CD4-positive, alpha-beta T cell treated with Interleukin-2 at 100 ng/mL for 4 hours (primary cell): ENCODE measurements at places on chromosomes 11 and 22.

DNA sequence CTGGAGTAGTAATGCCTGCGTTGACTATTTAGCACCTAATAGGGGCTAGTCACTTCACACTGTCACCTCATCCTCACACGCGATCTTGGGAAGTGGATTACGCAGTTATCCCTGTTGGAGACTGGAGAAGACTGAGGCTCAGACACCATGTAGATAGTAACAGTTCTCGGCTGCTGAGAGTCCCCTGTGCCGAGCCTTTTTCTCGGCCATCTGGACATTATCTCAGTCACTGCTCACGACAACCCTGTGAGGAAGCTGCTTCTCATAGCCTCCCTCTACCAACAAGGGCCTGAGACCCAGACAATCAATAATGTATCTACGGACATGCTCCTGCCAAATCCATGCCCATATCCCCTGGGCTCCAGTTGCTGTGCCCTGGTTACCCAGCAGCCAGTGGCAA is 25.9 kb downstream of the SCUBE1 start:
- DNase-seq = no peak

GRCh38 chr11:16781936-16782919 is 43.8 kb downstream of the C11orf58 start:
- no peak for DNase-seq

- DNase-seq = no peak
These were observed 111.3 kb upstream of the OR4B1 start for GRCh38 chr11:48105096-48105990.

GRCh38 chr11:5522308-5522707 is 5.8 kb upstream of the UBQLNL start:
- DNase-seq = no peak

GRCh38 chr22:22914726-22915669 is 27.4 kb downstream of the IGLL5 start:
- no peak for DNase-seq

DNA sequence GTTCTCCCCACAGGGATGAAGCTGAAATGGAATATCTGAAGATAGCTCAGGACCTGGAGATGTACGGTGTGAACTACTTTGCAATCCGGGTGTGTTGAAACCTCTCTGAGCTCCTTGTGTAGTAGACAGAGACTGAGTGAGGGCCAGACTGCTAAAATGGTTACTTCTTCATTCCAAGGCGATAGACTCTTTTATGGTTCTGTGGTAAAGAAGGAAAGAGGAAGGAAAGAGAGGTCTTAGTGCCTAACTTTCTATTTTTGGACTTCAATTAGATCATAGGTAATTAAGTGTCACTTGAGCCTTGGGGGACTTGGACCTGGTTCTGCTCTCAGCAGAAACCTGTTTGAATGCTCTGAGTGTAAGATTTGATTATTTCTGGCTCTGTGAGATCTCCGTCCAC is 54.7 kb downstream of the NF2 start:
- DNase-seq = no peak

DNA sequence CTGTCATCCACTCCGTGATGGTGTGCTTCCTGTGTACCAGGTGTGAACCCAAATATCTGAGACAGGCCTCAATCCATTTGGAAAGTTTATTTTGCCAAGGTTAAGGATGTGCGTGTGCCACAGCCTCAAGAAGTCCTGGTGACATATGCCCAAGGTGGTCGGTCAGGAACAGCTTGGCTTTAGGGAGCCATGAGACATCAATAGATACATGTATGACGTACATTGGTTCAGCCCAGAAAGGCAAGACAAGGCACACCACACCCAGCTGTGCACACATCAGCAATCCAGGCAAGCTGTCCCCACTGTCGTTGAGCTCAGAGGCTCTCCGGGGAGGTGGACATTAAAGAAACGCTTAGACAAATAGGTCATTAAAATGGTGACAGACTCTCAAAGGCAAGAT is 56.8 kb upstream of the SHANK2 start:
- no peak for DNase-seq

GRCh38 chr22:30186041-30186440 is 60.5 kb downstream of the LIF start:
- DNase-seq = no peak

DNA sequence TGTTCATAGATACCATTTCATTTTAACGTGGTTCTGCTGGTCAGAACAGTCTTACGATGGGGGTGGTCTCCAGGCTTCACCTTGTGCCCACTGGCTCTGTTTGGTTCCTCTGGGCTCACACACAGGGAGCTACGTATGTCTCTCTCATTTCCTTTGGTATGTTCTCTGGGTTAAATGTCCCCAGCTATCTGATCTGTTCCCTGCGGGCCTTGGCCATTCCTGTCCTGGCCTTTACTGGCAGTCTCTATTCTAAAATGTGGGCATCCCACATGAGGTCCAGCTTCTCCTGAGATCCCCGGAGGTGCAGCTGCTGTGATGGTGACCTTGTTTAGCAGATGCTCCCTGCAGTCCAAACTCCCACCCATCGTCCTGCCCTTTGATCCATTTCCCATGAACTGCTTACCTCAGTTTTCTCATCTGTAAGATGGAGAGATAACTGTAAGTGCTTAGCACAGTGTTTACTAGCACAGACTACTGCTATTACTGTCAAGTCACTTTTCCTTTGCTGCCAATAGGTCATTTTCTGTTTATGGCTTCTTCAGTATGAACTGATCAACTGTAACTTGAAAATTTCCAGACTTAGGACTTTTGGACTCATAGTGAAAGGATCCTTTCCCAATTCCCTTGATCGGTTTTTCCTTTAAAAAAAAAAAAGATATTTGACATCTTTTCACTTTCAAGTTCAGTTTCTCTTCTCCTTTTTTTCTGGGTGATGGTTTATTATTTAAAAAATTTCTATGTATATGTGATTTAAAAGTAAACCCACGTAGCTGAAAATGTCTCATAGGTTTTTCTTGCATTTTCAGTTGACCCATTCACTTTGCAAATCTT is 92.9 kb downstream of the PTPRJ start:
- DNase-seq = no peak

GRCh38 chr11:70142221-70142875 is 60.7 kb upstream of the FADD start:
- no peak for DNase-seq

DNA sequence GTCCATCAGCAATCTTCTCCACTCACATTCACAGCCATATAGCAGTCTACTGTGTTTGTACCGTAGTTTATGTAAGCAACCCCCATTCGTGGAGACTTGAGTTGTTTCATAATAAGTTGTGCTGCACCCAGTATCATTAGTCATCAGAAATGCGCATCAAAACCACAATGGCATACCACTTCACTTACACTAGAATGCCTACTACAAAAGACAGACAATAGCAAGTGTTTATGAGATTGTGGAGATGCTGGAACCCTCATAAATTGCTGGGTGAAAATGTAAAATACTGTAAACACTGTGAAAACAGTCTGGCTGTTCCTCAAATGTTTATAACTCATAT is 133.3 kb downstream of the ATXN10 start:
- DNase-seq = no peak

DNA sequence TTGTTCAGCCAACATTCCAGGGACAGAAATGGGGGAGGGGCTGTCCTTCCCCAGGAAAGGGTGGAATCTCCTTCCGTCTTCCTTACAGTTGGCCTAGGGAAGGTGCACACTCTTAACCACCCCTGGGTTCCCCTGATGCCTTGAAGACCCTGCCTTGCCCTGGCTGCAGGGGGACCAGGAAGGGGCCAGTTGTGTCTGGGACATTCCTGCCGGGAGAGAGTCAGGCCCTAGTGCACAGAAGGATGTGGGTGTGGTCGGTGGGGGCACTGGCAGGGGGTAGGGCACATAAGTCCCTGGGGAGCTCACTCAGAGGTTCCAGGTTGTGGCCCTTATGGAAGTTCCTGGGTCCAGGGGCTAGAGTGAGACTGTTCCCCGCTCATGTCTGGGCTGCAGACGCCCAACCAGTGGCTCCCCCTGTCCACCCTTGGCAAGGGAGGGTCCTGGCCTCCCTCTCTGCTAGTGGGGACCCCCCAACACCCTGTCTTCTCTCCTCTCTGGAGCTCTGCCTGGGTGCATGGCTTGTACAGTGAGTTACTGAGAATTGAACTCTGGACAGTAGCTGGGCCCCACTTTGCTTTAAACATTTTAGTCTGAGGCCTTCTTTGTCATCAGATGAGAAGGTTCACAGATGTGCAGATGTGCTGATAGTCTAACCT is 2.0 kb upstream of the APOBEC3A start:
- no peak for DNase-seq

DNA sequence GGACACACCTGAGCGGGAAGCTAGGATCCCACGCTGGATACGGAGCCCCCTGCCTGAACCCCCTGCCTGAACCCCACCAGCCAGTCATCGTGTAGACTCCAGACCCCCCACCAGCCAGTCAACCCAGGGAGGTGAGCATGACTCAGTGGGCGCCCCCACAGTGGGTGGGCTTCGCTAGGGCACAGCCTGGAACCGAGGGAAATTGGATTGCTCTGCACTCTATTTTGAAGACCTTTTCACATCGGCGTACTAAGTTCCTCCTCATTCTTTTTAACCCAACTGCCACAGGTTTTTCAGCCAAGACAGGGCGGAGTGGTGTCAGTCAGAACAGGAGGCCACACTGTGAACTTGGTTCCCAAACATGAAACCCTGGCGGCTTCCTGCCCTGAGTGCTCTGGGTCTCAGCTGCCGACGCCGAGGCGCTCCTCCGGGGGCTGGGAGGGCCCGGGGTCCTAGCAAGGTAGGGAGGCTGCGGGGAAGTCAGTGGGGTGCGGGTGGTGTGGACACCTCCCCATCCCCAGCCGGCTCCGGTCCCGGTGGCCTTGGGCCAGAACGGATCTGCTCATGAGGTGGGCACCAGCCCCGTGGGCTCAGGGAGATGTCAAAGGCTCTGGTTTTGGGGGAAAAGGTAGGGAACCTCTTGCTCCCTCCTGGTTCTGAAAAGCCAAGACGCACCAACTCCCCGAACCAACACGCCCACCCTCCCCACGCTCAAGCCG is 57.0 kb downstream of the BRD1 start:
- DNase-seq = no peak

GRCh38 chr11:22456993-22457762 is 119.0 kb downstream of the SLC17A6 start:
- no peak for DNase-seq

- no peak for DNase-seq
These were observed 9.7 kb downstream of the OR5AN1 start for GRCh38 chr11:59368238-59369022.

DNA sequence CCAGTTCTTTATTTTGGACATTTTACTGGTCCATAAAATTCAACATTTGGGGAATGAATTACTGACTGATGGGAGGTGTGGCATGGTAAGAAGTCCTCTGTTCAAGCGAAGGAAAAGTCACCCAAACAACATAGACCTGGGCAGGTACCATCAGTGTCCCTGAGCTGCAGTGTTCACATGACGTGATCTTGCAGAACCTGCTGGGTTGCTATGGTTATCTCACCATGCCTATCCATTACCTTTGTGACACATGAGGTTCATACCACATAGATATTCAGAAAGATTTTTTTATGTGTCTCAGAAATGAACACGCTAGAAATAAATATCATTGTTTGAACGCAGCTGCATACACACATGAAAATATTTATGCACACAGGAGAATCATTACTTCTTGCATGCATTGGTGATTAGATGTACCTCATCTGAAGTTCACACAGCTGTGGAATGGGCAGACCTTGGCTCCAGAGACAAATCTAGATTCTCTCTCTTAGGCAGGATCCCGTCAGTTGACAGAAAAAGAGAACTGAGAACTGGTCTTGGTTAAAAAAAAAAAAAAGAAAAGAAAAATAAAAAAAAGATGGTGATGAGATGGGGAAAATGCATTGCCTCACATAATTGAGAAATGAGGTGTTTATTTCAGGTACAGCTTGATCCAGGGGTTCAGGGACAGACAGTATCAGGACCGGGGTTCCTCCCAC is 21.4 kb upstream of the RCN1 start:
- DNase-seq = no peak

DNA sequence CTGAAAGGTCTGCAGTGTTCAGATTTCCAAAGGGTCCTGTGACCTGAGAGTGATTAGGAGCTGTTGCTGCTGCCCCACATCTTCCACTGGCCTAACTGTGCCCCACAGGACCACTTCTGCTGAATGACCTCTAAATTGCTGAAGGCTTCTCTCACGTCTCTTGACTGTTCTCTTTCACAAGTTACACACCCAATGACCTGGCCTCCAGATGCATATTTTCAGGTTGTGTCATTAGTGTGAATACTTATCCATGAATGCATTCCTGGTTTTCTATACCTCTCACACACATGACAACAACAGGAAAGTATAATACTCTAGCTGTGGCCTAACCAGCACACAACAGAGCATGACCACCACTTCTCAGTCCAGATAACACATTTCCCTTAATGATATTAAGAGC is 15.4 kb downstream of the PRR14L start:
- no peak for DNase-seq

GRCh38 chr11:120186774-120187591 is 23.8 kb upstream of the OAF start:
- DNase-seq = no peak

- no peak for DNase-seq
These were observed 12.9 kb downstream of the CD59 start for GRCh38 chr11:33723238-33723881.

- no peak for DNase-seq
These were observed 199.7 kb downstream of the C11orf91 start for GRCh38 chr11:33500861-33501479.

DNA sequence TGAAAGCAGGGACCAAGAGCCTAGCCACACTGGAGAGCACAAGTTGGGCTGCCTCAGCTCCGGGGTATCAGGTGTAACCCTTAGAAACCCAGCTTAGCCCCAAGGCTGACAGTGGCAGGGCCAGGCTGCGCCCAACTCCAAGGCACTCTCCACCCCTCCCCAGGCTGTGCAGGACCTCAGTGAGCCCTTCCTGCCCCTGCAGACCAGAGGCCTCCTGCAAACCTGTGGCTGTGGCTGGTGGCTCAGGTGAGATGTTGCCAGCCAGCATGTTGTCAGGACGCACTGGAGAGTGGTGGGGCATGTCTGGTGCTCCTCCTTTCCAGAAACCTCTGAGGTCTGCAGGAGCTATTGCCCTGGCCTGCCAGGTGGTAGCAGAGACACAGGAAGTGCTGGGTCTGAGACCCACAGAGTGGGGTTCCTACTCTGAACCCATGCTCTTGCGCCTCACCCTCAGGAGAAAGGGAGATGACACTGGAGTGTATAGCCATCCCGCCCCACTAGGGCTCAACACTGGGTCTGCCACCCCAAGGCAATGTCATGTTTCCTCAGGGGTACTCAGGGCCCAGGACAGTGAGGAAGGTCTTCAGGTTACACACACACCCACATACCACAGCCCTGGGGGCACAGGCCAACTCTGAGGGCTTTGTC is 2.4 kb upstream of the SCARF2 start:
- DNase-seq = no peak
